ENCODE measurements at places on chromosomes 5 and 9.

GRCh38 chr9:127366594-127366993, 30.4 kb upstream of the SLC2A8 start:
- DNase-seq = no peak

GRCh38 chr9:30970812-30971211, 1413.6 kb upstream of the ACO1 start:
- no peak for DNase-seq

DNA sequence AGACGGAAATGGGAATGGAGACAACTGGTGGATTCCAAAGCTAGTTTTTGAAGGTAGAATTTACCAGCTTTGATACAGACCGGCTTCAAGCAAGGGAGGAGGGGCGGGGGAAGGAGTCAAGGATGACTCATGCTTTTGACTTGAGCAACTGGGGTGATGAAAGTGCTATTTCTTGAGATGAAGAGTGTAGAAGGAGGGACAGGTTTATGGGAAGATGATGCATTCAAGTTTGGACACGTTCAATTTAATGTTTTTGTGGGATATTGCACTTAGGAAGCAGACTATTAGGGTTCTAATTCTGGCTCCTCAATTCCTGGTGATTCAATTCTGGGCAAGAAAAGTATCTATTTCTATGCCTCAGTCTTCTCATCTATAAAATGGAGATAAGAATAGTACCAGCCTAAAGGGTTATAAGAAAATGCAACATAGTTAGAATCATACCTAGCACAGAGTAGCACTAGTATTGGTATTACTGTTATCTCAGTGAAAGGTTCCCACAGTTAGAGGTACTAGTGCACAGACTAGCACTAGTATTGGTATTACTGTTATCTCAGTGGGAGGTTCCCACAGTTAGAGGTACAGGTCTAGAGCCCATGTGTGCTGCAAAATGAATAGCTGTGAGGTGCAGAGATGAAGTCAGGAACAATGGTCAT, 4.6 kb downstream of the NIPAL4 start:
- peak; percentile 20 for DNase-seq

GRCh38 chr5:27947088-27947487, 908.7 kb upstream of the CDH9 start:
- no peak for DNase-seq

- DNase-seq = peak; percentile 33
These were observed 59.4 kb upstream of the RAPGEF1 start for GRCh38 chr9:131799177-131799823.

- no peak for DNase-seq
These were observed 42.9 kb downstream of the DAPK1 start for GRCh38 chr9:87540444-87541105.

GRCh38 chr5:135571066-135571609, 7.7 kb downstream of the CXCL14 start:
- no peak for DNase-seq

DNA sequence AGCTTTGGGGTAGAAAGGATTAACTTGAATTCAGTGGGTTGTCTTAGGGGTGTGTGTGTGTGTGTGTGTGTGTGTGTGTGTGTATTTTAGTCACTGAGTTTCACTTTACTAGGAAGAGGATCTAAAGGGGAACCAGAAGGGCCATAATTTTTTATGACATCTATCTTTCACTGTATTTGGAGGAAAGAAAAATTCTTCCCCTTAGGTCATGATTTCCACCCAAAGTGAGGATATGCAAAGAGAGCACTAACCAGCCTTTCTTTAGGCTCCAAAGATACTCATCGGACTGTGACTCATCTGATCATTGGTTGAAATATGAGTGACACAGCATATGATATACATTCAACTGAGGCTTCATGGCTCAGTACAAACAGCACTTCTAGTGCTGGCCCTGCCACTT, 75.2 kb upstream of the RASGRF2 start:
- no peak for DNase-seq

DNA sequence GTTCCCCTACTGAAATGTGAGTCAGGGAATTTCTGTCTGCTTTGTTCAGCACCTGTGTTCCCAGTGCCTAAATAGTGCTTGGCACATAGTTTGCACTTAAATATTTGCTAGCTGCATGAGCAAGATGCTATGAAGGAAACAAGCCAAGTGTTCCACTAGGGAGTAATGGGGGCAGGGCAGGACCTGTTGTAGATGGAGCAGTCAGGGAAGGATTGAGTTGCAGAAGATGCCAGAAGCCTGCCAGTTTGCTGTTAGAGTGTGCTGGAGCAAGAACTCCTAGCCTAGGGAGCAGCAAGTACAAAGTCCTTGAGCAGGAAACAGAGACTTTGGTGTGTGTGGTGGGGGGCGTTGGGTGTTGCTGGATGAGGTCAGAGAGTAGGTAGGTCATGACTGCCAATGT, 87.5 kb downstream of the DAB2IP start:
- DNase-seq = no peak

GRCh38 chr5:179142434-179143198, 82.4 kb downstream of the ZNF354C start:
- DNase-seq = no peak

GRCh38 chr9:28396058-28396457, 822.8 kb upstream of the C9orf72 start:
- no peak for DNase-seq

GRCh38 chr5:74452856-74453255, 187.7 kb downstream of the ENC1 start:
- peak; percentile 13 for DNase-seq

GRCh38 chr5:81097713-81098112, 135.4 kb upstream of the CKMT2 start:
- DNase-seq = no peak

GRCh38 chr9:27335075-27335474, 38.1 kb upstream of the EQTN start:
- no peak for DNase-seq

DNA sequence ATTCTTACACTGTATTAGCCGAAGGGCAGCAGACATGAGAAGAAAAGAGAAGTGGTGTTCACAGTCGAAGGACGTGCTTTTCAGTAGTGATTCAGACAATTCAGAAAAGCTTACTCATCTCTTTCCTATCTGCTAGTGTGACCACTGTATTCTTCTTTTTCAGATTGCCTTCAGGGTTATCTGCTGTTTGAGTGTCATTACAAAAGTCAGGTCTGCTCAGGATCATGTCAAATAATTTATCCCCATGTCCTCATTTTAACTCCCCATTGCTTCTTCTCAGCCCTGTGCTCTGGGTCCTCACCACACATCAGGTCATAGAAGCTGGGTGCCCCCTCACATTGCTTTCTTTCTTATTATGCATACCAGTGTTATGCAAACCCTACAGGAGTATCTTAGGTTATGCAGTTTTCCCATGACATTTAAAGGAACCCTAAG, 394.0 kb downstream of the CETN3 start:
- no peak for DNase-seq

DNA sequence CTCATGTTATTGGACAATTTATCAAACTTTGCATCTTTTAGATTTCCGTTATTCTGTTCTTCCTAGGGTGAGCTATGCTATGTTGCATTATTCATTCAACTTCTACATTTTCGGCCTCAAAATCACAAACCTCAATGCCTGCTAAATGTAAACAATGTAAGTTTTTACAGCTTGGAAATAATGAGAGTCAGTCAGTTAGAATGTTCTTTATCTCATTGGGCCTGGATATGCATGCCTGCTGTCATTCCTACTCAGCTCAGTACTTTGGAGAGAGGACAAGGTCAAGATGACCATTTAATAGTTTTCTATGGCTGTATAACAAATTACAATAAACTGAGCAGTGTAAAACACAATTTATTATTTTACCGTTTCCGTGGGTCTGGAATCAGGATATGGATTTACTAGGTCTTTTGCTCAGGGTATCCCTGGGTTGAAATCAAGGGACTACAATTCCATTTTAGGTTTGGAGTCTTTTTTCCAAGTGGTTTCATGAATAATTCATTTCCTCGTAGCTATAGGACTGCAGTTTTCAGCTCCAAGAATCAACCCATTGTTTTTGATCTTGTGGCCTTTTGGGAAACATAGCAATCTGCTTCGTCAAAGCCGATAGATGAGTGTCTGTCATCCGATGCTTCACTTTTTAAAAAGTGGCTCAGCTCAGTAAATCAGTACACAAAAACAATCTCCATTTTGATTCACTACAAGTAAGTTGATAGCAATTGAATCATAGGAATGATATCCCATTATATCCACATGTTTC, 1143.2 kb upstream of the CDH6 start:
- no peak for DNase-seq

DNA sequence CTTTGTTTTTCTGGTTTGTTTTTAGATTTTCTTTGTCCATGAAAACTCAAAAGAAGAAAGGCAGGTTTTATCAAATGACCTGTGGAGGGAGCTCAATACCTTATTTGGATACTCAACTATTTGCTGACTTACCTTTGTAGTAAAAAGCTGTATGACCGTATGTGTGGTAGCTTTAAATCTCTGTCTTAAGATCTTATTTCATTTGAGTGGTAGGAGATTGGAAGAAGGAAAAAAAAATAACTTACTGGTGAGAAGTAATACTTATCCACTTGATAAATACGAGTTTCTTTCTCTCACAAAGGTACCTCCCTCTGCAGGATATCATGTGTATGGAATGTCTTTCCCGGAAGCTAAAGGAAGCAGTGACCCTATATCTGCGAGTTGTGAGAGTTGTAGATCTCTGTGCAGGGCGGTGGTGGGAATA, 15.0 kb downstream of the FBXO38 start:
- DNase-seq = no peak

DNA sequence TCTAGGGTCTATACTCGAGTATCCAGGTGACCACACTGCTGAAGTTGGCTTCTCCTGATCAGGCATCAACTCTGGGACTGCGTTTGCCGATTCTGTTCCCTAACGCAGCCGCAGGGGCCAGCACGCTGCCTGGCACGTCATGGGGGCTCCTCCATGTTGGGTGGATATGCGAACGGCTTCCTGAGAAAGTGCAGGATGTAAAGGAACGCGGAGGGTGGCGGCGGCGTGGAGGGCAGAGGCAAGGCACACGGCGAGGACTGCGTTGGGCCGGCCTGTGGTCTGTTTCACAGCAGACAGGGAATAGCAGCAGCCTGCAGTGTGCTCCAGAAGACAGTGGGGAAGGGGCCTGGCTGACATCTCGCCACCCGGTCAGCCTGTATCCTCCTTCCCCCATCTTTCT, 3.8 kb downstream of the LCN10 start:
- DNase-seq = no peak

DNA sequence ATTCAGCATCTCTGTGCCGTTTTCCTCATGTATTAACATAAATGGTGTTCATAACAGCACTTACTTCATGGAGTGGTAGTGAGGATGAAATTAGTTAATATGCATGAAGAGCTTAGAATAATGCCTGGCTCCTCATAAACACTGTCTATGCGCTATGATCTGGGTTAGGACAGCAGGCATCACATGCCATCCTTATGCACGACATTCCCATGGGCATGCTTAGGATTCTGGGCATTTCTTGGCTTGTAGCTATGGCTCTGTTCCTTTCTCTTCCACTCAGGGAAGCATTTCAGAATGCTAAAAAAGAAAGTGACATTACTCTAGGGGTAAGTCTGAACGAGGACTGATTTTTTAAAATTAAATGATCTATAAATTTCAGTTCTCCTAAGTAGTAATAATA, 349.8 kb downstream of the ARHGEF28 start:
- no peak for DNase-seq

GRCh38 chr5:157025093-157025698, 33.7 kb downstream of the HAVCR1 start:
- peak; percentile 58 for DNase-seq

DNA sequence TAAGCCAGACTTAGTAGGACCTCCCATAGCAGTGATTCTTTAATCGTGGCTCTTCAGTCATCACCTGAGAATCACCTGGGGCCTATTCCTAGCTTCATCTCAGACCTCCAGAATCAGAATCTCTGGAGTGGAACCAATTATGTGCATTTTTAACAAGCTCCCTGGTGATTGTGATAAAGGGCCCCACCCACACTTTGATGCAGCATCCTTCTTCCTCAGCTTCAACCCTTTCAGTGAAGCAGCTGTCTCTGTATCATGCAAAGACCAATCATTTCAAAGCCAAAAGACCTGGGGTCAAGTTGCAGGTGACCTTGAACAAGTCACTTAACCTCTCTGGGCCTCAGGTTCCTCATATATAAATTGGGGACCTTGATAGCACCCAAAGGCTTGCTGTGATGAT, 17.1 kb downstream of the FBXO10 start:
- DNase-seq = no peak

- no peak for DNase-seq
These were observed 8.1 kb downstream of the NDST1 start for GRCh38 chr5:150516011-150516410.

DNA sequence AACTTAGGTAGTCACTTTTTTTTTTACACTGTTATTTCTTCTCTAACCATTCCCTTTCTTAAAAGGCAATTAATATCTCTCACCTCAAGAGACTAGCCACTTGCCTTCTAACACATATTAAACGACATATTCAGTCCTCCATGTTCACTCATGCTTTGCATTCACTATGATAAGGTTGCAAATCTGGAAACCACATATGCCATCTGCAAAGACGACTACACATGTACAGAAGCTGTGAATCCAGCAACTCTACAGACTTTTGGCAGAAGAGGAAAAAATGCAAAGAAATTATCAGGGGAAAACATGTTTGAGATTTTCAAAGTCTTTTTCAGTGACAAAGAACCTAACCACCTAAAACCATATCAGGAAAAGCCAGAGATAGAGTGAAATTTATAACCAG, 112.1 kb downstream of the EPB41L4A start:
- DNase-seq = no peak

DNA sequence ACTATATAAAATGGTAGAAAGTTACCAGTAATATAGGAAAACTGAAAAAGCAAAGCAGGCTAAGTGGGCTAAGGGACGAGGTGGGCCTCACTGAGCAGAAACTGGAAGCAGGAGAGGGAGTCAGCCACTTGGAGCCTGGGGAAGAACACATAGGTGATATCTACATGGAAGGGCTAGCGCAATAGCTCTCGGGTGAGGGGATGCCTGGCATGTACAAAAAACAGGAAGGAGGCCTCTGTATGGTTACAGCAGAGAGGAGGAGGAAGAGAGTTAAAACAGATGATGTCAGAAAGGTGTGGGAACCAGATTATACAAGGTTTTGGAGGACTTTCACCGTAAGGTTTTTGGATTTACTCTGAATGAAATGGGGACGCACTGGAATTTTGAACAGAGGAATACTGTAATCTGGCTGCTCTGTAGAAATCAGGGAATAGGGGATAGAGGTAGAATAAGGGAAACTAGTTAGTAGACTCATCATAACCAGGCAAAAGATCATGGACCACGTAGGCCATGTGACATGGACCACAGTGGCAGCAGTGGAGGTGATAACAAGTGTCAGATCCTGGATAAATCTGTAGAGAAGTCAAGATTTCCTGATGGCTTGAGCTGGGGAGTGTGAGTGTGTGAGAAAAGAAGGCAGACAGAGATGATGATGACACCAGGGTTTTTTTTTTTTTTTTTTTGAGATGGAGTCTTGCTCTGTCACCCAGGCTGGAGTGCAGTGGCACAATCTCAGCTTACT, 52.5 kb downstream of the FNBP1 start:
- DNase-seq = peak; percentile 61

All from CD4-positive, alpha-beta T cell treated with Interleukin-12 subunit alpha and Interleukin-12 subunit beta, for 1 hour (primary cell).